ENCODE measurements at places on chromosomes 1 and 21. TPM values are rescaled to one million over a fixed set of nuclear protein-coding genes. Genes with fewer than 3 reads are reported as not detected.

GRCh38 chr1:24897263-24898151 is 32.6 kb downstream of the RUNX3 start:
- peak; percentile 39 for DNase-seq

- DNase-seq: no peak
Measured at GRCh38 chr1:17819129-17819802, 64.1 kb downstream of the ACTL8 start.

GRCh38 chr1:36433102-36433501 is 17.1 kb downstream of the OSCP1 start:
- no peak for DNase-seq

GRCh38 chr21:32562426-32562825 is 22.9 kb downstream of the TCP10L start:
- DNase-seq: no peak

DNA sequence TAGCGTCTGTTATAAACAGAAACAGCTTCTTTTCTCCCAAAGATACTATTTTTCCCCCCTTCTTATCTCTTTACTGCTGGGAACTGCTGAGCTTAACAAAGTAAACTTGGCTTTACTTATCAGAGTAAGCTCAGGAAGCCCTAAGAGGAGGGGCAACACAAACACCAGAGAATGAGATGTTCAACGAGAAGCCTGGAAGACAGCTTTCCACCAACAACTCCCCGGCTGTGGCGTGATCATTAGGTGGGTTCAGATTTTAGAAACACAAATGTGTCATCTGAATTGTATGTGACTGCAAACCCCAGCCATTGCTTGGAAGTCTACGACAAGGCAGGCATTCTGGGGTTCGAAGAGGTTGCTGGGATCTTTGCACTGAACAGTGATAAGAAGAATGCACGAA is 181.2 kb upstream of the ESRRG start:
- no peak for DNase-seq

DNA sequence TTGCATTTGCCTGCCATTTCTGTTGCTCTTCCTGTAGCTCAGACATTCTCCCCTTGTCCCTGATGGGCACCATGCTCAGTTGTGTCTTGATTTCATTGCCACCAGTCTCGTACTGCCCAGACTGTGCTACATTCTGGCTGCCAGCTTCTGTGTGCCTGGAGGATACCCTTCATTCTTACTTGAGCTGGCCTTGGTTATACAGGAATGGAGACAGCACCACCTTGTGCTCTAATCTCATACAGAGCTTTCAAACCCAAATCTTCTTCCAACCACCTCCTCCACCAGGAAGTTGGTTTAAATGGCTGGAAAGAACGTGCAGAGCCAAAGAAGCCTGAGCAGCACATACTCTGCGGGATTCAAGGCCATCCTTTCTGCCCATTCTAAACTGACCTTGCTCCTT is 165.3 kb downstream of the SLC35F3 start:
- no peak for DNase-seq

DNA sequence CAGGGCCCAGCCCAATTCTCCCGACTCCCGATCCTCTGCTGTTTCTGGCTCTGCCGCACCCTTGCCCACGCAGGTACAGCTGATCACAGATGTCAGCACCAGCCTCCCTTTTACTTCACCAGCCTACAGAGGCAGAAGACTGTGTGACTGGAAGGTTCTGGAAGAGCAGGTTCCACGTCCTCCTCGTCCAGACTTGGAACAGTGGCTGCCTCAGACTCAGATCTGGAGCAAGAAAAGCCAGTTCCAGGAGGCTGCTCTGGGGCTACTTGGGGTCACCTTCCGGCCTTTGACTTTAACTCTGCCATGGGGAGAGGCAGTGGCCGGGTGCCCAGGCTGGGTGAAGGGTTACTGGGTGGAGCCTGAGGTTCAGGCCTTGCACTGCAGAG is 16.1 kb upstream of the KLHDC7A start:
- no peak for DNase-seq

TNFRSF25 gene
- total RNA-seq: 5.4 TPM

DNA sequence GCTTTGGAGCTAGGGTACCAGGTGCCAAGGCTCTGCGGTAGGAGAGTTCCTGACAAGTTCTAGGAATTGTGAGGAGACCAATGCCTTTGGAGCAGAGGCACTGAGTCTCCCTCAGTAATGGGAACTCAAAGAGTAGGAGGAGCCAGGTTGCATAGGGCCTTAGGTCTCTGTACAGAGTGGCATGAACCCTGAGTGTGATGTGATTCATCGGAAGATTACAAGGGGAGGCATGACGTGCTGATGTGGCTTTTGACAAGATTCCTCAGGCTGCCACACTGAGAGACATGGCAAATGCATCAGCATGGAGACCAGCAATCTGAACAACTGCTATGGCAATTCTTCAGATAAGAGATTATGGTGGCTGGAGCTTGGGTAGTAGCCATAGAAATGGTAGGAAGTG is 94.6 kb upstream of the SLC44A3 start:
- DNase-seq: no peak

GBP1 gene
- not detected for total RNA-seq

DDR2 gene
- 0.17 TPM for total RNA-seq

GRCh38 chr1:6108937-6109614 is 63.4 kb downstream of the KCNAB2 start:
- DNase-seq: peak; percentile 90

- DNase-seq: no peak
Measured at GRCh38 chr1:109787211-109787844, 23.6 kb upstream of the EPS8L3 start.

GRCh38 chr1:79790950-79791349 is 784.4 kb upstream of the ADGRL4 start:
- no peak for DNase-seq

GRCh38 chr1:170836141-170836540 is 99.2 kb upstream of the MROH9 start:
- no peak for DNase-seq

DNA sequence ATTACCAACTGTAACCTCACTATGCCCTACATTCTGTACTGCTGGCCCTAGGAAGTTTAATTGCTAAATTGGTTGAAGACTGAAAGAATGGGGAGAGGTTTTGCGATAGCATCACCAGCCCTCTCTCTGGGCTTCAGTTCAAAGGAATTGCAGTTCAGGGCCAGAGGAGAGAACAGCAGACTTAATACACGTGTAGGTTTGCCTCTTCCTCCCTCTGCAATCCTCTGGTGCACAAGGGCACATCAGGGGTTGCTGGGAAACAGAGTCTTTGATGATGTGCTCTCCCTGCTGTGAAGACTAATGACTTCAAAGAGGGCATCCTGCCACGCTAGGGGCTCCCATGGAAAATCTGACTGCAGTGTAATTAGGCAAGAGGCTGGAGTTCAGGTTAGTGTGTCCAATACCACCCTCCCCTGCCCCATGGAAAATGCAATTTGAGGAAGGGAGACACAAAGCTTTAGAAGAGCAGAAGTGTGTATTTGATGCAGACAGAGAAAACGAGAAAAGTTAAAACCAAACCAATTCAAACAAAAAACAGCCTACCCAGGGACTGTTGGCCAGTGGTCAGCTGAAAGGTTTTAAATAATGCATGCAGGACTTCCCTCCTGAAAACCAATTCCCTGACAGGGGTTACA is 167.9 kb downstream of the ASTN1 start:
- peak; percentile 35 for DNase-seq

TRIM67 gene
- total RNA-seq: not detected

DNA sequence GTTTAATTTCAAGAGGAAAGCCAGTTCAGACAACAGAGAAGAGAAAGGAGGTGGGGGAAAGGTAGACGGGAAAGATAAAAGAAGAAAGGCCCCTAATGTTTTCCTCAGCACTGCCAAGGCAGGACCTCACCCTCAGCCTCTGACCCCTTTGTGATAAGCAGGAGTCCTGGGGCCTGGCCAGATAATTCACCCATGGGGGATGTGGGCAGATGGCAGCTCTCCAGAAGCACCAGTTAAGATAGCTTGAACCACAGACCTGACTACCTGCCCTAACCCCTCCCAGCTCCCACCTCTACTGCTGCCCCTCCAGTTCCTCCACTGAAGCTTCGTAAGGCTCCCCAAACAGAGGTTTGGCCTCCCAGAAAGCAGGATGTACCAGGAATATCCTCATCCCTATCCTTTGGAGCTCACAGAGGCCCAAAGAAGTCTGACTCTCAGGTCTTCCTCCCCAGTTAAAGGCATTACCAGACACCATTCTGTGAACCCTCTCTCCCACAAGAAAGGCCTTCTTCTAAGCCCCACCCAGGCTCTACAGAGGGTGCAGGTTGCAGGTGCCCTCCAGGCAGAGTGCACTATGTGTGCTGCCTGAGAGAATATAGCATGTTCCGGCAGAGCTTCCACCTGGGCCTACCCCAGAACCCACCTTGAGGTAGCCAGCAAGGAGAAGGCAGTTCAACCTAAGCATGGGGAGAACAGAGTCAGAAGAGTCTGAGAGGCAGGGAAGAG is 9.2 kb upstream of the SNAPIN start:
- no peak for DNase-seq
